ENCODE measurements at places on chromosomes 11 and 22. TPM values are rescaled to one million over a fixed set of nuclear protein-coding genes. Genes with fewer than 3 reads are reported as not detected.

DNA sequence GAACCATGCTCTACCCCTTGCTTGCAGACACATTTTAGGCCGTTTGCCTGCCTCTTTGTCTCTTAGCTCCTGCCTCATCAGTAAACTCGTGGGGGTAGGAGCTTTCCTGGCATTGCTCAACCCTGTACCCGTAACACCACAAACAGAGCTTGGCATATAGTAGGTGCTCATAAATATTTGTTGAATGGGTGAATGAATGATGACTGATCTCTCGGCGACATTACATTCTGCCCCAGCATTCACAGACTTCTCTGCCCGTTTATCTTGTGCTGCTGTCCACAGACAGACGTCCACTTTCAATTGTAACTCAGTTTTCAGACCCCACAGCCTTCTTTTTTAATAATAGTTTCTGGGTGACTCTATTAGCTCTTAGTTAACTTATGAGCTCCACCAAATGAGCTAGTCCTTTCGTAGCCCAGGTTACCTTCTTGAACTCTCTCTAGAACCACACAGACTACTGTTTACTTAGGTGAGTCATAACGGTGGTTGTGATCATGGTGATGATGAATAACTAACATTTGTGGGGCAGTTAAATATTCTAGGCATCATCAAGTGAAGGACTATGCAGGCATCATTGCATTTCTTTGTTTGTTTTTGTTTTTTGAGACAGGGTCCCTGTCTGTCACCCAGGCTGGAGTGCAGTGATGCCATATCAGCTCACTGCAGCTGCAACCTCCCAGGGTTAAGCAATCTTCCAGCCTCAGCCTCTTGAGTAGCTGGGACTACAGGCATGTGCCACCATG, 188.4 kb downstream of the ADAMTS15 start:
- H3K27ac ChIP-seq = peak overlapping the region; percentile 90
- H3K36me3 ChIP-seq = no peaks in the 10 kb centered on the region
- DNase-seq = peak; percentile 96
- H3K27me3 ChIP-seq = no peaks in the 10 kb centered on the region
- peaks cover 74% of the 10 kb centered on the region for H3K4me1 ChIP-seq
- H3K4me3 ChIP-seq = peak overlapping the region; percentile 37

DNA sequence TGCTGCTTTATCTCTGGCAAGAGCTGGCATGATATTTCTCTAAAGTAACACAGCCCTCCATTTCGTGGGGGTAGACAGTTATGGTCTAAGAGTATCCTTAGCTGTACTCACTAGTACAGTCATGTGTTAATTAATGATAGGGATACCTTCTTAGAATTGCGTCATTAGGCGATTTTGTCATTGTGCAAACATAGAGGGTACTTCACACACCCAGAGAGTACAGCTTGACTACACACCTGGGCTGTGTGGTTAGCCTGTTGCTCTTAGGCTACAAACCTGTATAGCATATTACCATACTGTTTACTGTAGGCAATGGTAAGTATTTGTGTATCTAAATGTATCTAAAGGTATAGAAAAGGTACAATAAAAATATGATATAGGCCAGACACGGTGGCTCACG, 17.0 kb downstream of the XRCC6 start:
- no peak overlapping the region for H3K4me3 ChIP-seq
- no peak overlapping the region for H3K27ac ChIP-seq
- H3K36me3 ChIP-seq = peaks cover 76% of the 10 kb centered on the region
- H3K27me3 ChIP-seq = no peaks in the 10 kb centered on the region

- H3K27ac ChIP-seq = no peak overlapping the region
- no peaks in the 10 kb centered on the region for H3K4me1 ChIP-seq
- no peak for DNase-seq
- H3K36me3 ChIP-seq = no peaks in the 10 kb centered on the region
Measured at GRCh38 chr11:134642206-134642605, 230.2 kb upstream of the B3GAT1 start.

DNA sequence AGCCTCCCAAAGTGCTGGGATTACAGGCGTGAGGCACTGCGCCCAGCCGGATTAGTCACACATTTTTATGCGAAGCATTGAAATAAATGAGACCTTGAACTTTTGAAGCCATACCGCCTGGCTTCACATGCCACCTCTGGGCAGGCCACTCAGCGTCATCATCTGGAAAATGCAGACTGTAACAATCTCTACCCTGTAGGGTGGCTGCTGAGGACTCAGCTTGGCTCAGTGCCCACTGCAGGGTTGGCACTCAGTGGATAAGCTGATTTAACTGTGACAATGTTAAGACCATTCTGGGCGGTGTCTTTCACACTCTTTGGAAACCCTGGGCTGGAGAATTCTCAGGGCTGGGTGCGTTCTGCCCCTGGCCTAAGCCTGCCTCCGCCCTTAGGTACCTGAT, 8.5 kb downstream of the SH3BP1 start:
- no peak overlapping the region for H3K4me3 ChIP-seq
- DNase-seq = no peak
- no peaks in the 10 kb centered on the region for H3K27me3 ChIP-seq

DNA sequence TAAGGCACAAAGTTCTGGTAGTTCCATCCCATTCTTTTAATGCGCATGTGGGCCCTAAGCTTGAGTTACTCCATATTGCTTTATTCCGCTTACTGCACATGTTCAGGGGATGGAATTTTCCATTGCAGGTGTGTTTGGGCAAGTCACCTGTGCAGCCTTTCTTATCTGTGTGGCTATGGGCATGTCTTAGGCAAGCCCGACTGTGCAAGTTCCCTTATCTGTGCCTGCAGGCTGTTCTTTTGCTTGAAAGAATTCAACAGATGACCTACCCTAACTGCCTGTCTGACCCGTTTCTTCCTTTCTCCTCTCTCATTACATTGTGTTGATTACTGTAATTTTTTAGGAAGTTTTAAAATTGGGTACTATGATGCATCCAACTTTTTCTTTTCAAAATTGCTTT, 363.6 kb downstream of the TTC28 start:
- H3K4me1 ChIP-seq = peaks cover 7% of the 10 kb centered on the region
- H3K27ac ChIP-seq = no peak overlapping the region
- H3K4me3 ChIP-seq = no peak overlapping the region
- no peaks in the 10 kb centered on the region for H3K36me3 ChIP-seq
- peak; percentile 10 for DNase-seq

GRCh38 chr11:81092522-81092921, 1641.1 kb downstream of the FAM181B start:
- H3K27me3 ChIP-seq = no peaks in the 10 kb centered on the region
- no peak for DNase-seq
- H3K36me3 ChIP-seq = no peaks in the 10 kb centered on the region
- H3K27ac ChIP-seq = no peak overlapping the region
- no peak overlapping the region for H3K4me3 ChIP-seq
- no peaks in the 10 kb centered on the region for H3K4me1 ChIP-seq

GRCh38 chr11:1521382-1522080, 35.0 kb upstream of the MOB2 start:
- no peaks in the 10 kb centered on the region for H3K36me3 ChIP-seq
- H3K4me3 ChIP-seq = no peak overlapping the region
- no peak overlapping the region for H3K27ac ChIP-seq
- H3K4me1 ChIP-seq = no peaks in the 10 kb centered on the region
- no peaks in the 10 kb centered on the region for H3K27me3 ChIP-seq
- DNase-seq = no peak

DNA sequence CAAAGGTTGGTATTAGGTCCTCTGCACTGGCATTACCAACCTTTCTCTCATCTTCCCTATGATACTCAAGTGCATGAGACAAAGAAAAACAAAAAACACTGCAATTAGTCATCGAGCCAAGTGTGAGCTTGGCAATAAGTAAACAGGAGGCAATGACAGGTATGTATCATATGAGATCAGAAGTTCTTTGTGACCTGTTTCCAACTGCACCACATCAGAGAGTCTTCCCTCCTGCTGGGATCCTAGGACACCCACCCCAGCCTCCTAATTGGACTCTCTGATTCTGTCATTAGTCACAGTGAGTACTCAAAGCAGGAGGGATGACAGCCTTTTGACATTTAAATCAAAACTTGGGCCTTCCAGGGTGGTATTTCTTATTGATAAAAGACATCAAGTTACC, 7.8 kb upstream of the JAML start:
- H3K4me3 ChIP-seq = no peak overlapping the region
- H3K27ac ChIP-seq = peak overlapping the region; percentile 85
- peaks cover 19% of the 10 kb centered on the region for H3K36me3 ChIP-seq
- DNase-seq = no peak
- peaks cover 30% of the 10 kb centered on the region for H3K4me1 ChIP-seq
- H3K27me3 ChIP-seq = no peaks in the 10 kb centered on the region

- no peak overlapping the region for H3K4me3 ChIP-seq
- no peaks in the 10 kb centered on the region for H3K36me3 ChIP-seq
- peaks cover 3% of the 10 kb centered on the region for H3K27me3 ChIP-seq
Measured at GRCh38 chr22:32073262-32073661, 30.2 kb downstream of the SLC5A1 start.

DNA sequence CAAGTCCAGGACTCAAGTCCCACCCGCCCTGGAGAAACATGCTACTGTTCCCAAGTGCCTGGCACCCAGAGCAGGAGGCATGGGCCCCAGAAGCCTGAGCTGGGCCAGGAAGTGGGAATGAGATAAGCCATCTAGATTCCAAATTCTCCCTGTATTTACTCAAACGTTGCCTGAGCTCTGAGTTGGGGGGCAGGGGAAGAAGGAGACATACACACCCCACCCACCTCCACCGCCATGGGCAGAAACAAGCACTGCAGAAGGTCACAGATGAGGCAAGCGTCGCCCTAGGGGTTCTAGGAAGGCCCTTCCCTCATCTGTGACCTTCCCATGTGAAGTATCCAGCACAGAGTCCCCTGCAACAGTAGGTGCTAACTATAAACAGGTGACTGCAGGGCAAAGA, 54.0 kb downstream of the PLEKHA7 start:
- peak; percentile 65 for DNase-seq
- no peak overlapping the region for H3K4me3 ChIP-seq
- H3K4me1 ChIP-seq = peaks cover 68% of the 10 kb centered on the region
- H3K27me3 ChIP-seq = no peaks in the 10 kb centered on the region

DNA sequence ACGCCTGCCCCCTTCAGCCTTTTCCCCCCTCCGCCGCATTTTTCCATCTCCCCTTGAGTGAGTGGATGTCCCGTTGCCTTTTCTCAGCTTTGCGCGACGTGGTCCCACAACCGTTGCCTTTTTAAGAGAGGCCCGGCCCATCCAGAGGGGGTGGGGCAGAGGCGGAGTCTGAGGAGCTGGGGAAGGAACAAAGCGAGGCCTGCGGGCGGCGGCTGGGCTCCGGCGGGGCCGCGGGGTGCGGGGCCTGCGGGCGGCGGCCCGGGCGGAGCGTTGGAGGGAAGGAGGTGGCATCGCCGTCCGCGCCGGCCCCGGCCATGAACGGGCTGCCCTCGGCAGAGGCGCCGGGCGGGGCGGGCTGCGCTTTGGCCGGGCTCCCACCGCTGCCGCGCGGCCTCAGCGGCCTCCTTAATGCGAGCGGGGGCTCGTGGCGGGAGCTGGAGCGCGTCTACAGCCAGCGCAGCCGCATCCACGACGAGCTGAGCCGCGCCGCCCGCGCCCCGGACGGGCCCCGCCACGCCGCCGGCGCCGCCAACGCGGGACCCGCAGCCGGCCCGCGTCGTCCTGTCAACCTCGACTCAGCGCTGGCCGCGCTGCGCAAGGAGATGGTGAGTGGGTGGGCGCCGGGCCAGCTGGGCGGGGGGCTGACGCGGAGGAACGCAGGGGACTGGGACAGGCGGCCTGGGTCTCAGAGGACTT, at the start of gene FAM89B:
FAM89B (plus strand) TSS at position 183 of the 696 bp plus-strand sequence; CDS start at position 315, 132 bp downstream.
- H3K4me1 ChIP-seq = peaks cover 61% of the 10 kb centered on the region
- no peak within 1 kb of the TSS for H3K27ac ChIP-seq
- no peaks in the 10 kb centered on the region for H3K27me3 ChIP-seq
- peak; percentile 67 for DNase-seq
- peak within 1 kb of the TSS; percentile 73 for H3K4me3 ChIP-seq

- H3K4me1 ChIP-seq = peaks cover 40% of the 10 kb centered on the region
- no peak overlapping the region for H3K27ac ChIP-seq
- H3K27me3 ChIP-seq = no peaks in the 10 kb centered on the region
- peak; percentile 48 for DNase-seq
- H3K36me3 ChIP-seq = no peaks in the 10 kb centered on the region
Measured at GRCh38 chr22:42651134-42651533, 1.9 kb upstream of the CYB5R3 start.

DNA sequence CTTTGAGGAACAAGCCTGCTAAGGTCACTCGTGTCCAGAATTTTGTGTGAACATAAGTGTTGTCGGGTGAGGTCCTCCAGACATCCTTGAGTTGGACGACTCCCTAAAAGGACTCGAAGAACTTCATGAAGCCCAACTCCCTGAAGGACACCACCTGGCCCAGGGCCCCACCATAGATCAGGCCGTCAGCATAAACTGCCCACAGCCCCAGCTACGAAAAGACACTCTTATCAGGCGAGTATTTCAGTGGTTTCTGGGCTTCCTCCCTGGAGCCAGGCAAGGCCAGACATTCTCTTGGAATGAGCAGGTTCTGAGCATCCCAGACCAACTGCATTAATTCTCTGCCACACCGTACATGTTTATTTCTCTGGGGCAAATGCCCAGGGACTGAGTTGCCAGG, 170.1 kb downstream of the IGLL1 start:
- H3K27me3 ChIP-seq = peaks cover 85% of the 10 kb centered on the region
- no peak for DNase-seq
- H3K4me3 ChIP-seq = no peak overlapping the region
- no peak overlapping the region for H3K27ac ChIP-seq

GRCh38 chr11:86681483-86681756, 9.0 kb upstream of the ME3 start:
- H3K4me1 ChIP-seq = no peaks in the 10 kb centered on the region
- no peak overlapping the region for H3K27ac ChIP-seq
- H3K36me3 ChIP-seq = no peaks in the 10 kb centered on the region
- no peaks in the 10 kb centered on the region for H3K27me3 ChIP-seq
- no peak overlapping the region for H3K4me3 ChIP-seq

The GAL gene
- 3.9 TPM for total RNA-seq

The OR2D2 gene
- not detected for total RNA-seq

The ZNF214 gene
- total RNA-seq = 0.55 TPM

The ASPHD2 gene
- total RNA-seq = 0.44 TPM

The INPPL1 gene
- 195 TPM for total RNA-seq

The PYGM gene
- total RNA-seq = 1.6 TPM

The YWHAH gene
- total RNA-seq = 132 TPM

The POGLUT3 gene
- total RNA-seq = 31.7 TPM

The MS4A4A gene
- not detected for total RNA-seq

The GATD1 gene
- total RNA-seq = 61.9 TPM

Data from PC-9 (cell line).